ENCODE measurements at places on chromosomes 6 and 20.

- DNase-seq = no peak
These were observed 16.8 kb upstream of the MCM3 start for GRCh38 chr6:52301326-52301725.

DNA sequence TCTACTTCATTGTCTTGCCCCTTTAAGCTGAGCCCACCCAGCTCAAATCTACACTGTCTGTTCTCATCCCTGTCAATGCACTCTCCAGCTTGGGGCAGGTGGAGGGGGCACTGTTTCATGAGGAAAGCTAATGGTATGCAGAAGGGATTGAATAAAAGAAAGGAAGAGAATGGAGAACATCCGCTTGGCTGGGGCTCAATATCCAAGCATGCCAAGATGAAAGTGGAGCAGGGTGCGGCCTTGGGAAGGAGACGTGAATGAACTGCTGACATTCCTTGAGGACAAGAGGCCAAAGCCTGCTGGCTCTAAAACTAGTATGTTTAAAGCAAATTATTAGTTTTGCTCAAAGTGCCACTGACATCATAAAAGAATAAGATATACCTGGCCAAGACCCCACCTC is 24.2 kb downstream of the AKAP12 start:
- no peak for DNase-seq

- no peak for DNase-seq
These were observed 57.8 kb upstream of the ARID1B start for GRCh38 chr6:156719395-156719719.

DNA sequence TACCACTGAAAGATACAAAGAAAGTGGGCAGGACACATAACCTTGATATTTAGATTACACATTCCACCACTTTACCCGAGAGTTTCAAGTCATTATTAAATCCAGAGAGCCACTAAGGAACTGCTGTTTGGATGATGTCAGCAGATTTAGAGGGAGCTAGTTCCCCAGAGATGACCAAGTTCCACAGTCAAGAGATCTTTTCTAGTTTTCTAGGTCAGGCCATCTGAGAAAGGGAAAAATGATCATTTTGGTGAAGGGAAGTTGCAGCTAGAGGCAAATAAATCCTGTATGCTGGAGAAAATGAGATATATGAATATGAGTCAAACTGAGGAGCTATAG is 147.8 kb downstream of the HS3ST5 start:
- DNase-seq = no peak

DNA sequence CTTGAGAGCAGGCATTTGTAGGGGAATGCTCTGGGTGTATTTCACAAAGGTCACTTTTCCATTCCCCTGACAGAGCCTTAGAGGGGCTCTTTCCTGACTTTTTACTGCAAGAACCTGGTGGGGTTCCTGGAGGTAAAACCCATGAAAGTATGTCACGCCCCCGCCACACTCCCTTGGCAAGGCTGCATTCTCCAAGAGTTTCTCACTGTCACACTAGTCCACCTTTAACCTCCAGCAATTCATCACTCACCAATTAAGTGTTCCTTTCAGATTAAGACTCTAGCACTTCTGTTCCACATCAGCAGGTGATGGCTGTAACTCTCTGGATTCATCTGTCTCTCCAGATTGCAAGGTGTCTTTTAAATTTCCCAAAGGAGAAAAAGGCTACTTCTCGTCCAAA is 32.7 kb upstream of the NKX2-4 start:
- no peak for DNase-seq

- no peak for DNase-seq
These were observed 423.8 kb upstream of the ID4 start for GRCh38 chr6:19413323-19413722.

DNA sequence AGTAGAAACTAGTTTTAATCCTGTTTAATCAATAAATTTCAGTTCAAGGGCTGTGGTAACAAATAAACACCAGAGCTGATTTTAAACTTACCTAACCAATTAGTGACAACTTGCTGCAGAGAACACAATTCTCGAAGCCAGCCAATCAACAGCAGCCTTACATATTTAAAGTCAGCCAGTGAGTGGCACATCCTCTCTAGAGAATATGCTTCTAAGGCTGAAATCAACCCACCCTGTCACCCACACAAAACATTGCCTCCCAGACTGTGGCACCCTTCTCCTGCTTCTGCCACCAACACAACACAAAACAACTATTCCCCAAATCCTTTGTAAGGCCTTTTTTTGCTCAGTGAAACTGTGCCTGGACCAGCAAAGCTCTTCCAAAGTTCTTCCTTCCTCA is 306.0 kb downstream of the EYA4 start:
- no peak for DNase-seq

- no peak for DNase-seq
These were observed 28.1 kb upstream of the AKAP7 start for GRCh38 chr6:131107151-131107550.

GRCh38 chr6:76843054-76843822 is 620.1 kb downstream of the HTR1B start:
- no peak for DNase-seq

DNA sequence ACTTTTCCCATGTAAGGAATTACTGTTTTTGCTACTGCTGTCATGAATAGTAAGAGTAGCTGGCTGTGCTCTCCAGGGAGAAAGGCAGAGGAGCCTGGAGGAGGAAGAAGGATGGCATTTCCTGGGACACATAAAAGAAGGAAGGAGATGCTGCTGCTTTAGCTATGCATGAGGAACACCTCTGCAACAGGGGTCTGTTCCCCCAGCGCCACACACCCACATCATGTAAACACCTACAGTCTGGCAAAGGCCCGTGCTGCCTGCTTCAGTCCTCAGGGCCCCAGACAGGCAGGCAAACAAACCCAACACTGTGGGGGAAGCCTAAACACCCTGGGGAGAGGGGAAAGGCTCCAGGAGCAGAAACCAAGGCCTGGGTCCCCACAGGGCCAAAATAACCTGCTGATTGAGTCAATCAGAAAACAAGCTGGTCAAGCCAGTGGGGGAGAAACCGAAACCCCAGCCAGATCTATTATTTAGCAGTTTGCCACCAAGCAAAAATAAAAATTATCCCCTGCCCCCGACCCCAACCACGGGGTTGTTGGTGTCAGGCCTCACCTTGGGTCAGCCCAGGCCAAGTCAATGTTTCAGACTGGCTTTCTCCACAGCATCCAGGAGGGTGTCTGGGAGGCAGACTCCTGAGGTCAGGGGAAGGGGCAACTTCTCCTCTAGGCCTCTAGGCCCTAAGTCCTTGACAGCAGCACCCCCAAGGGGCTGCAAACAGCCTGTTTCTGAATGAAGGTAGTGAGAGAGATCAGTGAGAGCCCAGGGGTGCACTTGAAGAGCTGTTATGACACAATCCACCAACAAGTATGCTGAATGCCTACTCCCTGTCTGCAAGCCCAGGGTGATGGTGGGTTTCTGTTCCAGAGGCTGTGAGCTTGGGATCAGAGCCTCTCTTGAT is 34.6 kb upstream of the SCUBE3 start:
- DNase-seq = no peak

DNA sequence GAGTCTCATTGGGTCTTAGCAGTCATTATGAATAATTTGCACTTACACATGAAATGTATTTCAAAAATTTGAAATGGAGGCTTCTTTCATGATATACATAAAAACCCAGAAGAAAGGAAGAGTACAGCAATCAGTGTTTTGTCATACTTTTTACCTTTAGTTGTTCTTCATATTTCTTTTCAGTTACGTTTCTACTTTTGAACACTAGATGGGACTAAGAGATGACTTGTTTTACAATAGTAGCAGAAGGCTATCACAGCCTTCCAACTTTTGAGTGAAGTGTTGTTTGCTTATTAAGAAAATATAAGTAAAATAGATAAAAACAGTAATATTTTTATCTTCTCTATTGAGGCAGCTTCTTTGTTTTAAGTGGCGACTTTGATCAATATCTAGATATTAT is 58.1 kb downstream of the L3MBTL3 start:
- no peak for DNase-seq

DNA sequence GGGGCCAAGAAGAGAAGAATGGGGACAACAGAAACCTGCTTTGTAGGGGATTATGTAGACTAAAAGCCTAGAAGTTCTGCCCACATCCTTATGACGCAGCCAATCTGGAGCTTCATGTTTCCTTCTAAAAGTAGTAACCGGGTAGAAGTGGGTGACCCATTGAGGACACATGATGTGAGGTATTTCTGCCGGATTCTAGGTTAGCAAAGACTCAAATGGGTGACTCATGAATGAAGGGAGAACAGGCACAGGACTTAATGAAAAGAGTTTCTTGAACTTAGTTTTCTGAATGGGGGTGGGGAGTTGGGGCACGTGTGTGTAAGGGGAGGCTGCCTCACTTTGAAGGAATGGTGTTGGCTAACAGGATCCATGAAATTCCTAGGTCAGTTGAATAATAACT is 68.8 kb downstream of the CDS2 start:
- no peak for DNase-seq

DNA sequence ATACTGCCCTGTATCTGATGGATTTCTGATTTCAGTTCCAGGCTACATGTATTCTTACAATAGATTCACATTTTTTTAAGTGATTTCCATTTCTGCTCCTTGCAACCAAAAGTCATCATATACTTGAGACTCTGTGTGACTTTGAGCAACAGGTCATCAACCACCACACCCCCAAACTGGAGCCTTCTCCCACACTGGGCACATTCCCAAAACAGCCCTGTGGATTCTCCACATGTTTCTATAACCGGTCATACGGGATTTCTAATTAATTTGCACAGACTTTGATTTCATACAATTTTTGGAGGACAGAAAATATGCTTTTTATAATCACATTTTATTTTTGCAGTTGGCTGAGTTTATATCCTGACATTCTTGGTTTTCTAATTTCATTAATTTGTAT is 317.2 kb upstream of the ID4 start:
- DNase-seq = no peak

GRCh38 chr6:78709021-78709420 is 158.3 kb upstream of the IRAK1BP1 start:
- DNase-seq = no peak

- no peak for DNase-seq
These were observed 177.6 kb downstream of the ARID1B start for GRCh38 chr6:156954816-156955215.

DNA sequence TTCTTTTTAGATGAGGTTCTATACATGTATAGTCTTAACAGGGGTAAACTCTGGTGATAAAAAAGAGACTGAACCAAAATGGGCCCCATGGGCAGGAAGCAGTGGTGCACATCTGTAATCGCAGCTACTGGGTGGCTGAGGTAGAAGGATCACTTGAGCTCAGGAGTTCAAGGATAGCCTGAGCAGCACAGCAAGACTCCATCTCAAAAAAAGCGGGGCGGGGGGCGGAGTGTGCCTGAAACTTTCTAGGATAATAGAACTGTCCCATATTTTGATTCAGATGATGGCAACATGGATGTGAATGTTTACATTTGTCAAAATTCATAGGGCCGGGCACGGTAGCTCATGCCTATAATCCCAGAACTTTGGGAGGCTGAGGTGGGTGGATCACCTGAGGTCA is 48.8 kb upstream of the TAF8 start:
- no peak for DNase-seq

- no peak for DNase-seq
These were observed 34.4 kb downstream of the TSBP1 start for GRCh38 chr6:32337186-32337805.

GRCh38 chr20:55424968-55425367 is 580.4 kb downstream of the CBLN4 start:
- DNase-seq = no peak

GRCh38 chr6:157289764-157290163 is 33.6 kb downstream of the TMEM242 start:
- DNase-seq = no peak

DNA sequence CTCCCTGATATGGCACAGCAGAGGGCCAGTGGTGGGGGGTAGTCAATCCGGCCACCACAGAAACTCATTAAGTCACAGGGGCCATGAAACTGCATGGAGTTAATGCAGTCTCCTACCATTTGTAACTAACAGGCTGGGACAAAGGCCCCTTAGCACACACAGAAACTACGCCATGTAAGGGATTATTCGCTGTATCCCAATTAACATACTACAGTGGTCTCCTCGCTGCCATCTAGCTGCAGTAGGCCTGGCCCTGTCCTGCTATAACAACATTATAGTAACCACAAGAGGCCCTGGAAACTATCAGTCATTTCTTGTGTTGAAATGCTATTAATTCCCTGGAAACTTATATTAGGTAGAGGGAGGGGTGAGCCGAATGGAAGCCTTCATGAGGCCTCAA is 72.3 kb upstream of the CCN2 start:
- no peak for DNase-seq
